Renal cortex interstitium (tissue), 15 donors: ENCODE measurements at places on chromosomes 3 and 15. TPM values are rescaled to one million over a fixed set of nuclear protein-coding genes. Genes with fewer than 3 reads are reported as not detected.

- no peak for DNase-seq
These were observed 7.3 kb upstream of the CCDC13 start for GRCh38 chr3:42780398-42780797.

GRCh38 chr3:19645093-19645492 is 288.9 kb downstream of the EFHB start:
- DNase-seq, result no peak

- no peak for DNase-seq
These were observed 13.2 kb downstream of the ALDH1A2 start for GRCh38 chr15:58052334-58052733.

DNA sequence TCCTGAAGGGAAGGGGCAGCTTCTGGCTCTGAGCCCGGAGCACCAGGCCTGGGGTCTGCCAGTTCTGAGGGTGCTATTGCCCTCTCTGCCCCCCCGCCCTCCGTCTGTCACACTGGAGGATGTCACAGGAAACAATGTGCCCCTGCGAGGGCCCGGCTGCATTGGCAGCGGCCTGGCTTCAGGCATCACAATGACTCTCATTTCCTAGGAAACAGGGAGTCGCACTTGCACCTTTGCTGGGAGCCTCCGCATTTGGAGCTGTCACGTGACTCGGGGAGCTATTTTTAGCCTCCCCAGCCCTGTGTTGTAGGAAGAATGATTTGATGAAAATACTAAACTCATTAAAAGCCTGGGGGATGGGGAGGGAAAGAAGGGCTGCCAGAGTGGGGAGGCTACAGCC is 518.9 kb downstream of the SHQ1 start:
- peak; percentile 81 for DNase-seq

DNA sequence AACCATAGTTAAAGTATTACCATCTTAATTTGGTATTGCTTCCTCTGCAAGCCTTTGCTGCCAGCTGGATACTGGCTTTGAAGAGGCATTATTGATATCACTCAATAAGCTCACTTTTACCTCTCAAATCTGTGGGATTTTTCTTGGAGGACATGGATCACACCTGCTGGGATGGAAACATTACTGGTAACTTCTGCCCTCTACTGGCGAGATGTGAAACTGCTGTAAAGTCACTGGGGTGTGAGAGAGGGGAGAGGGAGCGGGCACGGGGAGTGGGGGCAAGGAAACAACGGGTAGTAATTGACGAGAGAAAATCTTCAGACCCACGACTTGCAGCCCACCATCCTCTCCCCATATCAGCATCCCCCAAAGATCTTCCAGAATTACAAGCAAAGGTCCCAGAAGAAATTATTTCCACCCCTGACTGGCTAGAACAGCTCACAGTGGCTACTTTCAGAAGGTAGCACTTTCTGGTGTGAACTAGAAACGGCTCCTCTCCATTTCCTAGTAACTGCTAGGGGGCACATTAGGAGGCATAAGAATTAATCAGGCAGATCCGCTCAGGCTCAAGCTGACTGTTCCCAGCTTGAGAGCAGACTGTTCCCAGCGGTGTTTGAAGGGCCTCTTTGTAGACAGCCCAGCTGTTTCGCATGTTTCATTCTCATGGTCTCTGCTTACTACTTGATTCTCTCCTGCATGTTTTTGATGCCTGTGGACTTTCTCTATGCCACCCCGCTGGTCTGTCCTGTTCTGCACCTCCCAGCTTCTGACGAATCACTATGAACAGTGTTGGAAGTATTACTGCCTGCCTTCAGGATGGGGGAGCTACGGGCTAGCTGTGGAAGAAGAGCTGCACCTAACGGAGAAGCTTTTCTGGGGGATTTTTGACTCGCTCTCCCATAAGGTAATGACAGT is 230.4 kb upstream of the CHRM5 start:
- no peak for DNase-seq

GRCh38 chr3:189941125-189941524 is 179.6 kb downstream of the P3H2 start:
- no peak for DNase-seq

- peak; percentile 33 for DNase-seq
These were observed 69.2 kb upstream of the ICE2 start for GRCh38 chr15:60548101-60548500.

The KLHL40 gene
- not detected for polyA plus RNA-seq

The RBP2 gene
- 1.8 TPM for polyA plus RNA-seq

The SENP8 gene
- polyA plus RNA-seq, result 6.3 TPM
